Small intestine (tissue), 16 donors: ENCODE measurements at places on chromosomes 4 and X.

DNA sequence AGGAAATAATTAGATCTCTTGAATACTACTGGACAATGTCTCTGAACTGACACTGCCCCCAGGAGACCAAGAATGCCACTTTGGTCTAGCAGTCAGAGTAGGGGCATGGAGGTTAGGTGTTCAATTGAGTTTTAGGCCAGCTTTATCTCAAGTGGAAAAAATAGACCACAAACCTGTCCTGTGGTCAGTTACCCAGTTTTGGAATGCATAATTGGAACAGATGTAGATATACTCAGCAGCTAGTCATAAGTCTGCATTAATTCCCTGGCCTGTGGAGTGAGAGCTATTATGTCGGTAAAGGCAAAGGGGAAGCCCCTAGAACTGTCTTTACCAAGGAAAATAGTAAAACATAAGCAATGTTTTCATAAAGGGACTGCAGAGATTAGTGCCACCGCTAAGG is 587.7 kb downstream of the GLUD2 start:
- no peaks in the 10 kb centered on the region for H3K4me1 ChIP-seq
- no peak for DNase-seq
- H3K27me3 ChIP-seq = no peaks in the 10 kb centered on the region
- H3K36me3 ChIP-seq = no peaks in the 10 kb centered on the region
- H3K4me3 ChIP-seq = no peak overlapping the region

DNA sequence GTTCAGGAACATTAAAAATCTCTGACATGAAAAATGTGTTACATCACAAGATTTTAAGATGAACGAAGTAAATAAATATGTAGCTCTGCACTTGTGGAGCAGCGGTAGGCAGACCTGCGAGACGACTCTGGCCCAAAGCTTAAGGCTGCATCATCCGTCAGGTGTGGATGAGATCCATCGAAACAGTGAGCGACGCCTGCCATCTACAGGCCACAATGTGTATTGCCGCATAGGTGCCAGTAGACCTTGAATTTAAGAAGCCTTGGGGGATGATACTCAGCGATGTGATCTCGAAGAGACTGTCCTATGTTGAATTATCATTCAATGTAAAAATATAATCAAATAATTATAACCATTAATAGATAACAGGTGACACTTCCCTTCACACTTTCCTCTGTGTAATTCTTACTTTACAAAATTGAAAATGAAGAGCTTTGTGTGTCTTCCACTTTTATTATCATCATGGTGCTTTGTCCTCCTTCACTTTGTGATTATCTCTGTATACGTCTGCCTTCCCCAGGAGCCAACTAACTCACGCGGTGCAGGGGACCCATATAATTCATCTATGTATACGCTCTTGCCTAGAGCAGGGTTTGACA is 851.0 kb downstream of the RAB28 start:
- DNase-seq = peak; percentile 64
- H3K4me3 ChIP-seq = no peak overlapping the region
- H3K27ac ChIP-seq = no peak overlapping the region

DNA sequence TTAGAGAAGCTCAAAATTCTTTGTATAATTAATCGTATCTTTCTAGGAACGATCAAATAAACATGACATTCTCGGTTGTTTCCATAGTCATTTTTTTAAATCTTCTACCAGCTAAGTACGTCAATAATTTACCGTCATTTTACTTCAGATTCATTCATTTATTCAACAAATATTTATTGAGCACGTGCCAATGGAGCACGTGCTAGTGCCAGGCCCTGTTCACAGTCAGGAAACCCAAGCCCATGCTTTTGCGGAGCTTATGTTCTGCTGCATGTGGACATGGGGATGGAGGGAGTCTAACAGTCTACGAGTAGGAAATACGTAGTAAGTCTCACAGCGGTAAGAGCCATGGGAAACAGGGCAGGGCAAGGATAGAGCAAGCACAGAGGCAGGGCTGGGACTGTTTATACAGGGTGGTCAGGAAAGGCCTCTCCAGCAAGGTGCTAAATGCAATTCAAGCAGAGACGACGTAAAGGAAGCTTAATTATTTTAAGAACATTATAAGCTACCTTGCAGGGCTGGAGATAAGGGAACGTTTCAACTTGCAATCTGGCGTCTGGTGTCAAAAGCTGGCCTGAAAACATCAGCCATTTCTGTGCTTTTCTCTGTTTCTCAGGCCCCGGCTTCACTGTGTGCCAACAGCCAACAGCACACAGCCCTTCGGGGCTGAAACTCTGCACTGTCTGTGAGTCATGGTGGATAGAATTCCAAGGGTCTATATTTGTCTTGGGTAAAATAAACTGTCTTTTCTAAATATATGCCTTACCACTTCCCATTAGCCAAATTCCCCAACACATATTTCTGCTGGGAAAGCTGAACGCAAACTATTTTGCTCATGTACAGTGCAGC is 517.1 kb upstream of the ZFP42 start:
- H3K4me3 ChIP-seq = no peak overlapping the region
- no peak for DNase-seq
- H3K27ac ChIP-seq = peak overlapping the region; percentile 28
- no peaks in the 10 kb centered on the region for H3K36me3 ChIP-seq
- H3K27me3 ChIP-seq = no peaks in the 10 kb centered on the region

GRCh38 chr4:178185517-178185916 is 743.3 kb upstream of the AGA start:
- H3K36me3 ChIP-seq = no peaks in the 10 kb centered on the region
- H3K27me3 ChIP-seq = no peaks in the 10 kb centered on the region
- H3K4me3 ChIP-seq = no peak overlapping the region
- H3K27ac ChIP-seq = no peak overlapping the region
- DNase-seq = no peak

GRCh38 chr4:137432446-137433311 is 99.6 kb downstream of the PCDH18 start:
- no peak for DNase-seq
- H3K27ac ChIP-seq = no peak overlapping the region
- no peaks in the 10 kb centered on the region for H3K4me1 ChIP-seq
- no peaks in the 10 kb centered on the region for H3K27me3 ChIP-seq

DNA sequence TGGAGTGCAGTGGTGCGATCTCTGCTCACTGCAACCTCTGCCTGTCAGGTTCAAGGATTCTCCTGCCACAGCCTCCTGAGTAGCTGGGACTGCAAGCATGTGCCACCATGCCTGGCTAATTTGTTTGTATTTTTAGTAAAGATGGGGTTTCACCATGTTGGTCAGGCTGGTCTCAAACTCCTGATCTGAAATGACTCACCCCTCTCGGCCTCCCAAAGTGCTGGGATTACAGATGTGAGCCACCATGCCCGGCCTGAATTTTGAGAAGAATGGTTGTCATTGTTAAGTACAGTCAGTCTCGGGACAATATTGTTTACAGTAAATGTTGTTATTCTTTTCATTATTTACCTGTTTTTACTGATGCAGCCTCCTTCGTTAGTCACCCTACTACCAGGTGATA is 1226.2 kb upstream of the TENM3 start:
- H3K36me3 ChIP-seq = no peaks in the 10 kb centered on the region
- no peaks in the 10 kb centered on the region for H3K27me3 ChIP-seq
- no peak overlapping the region for H3K4me3 ChIP-seq
- H3K27ac ChIP-seq = no peak overlapping the region
